ENCODE measurements at places on chromosomes 6 and 20. TPM values are rescaled to one million over a fixed set of nuclear protein-coding genes. Genes with fewer than 3 reads are reported as not detected.
A peak's percentile ranks its signal among the peaks of the same experiment; 100 is the strongest.

UNC93A gene
- polyA plus RNA-seq = 0.18 TPM

VSX1 gene
- not detected for polyA plus RNA-seq

SRMS gene
- not detected for polyA plus RNA-seq

PHACTR1 gene
- 6.0 TPM for polyA plus RNA-seq

CAGE1 gene
- 0.12 TPM for polyA plus RNA-seq

CEP162 gene
- 9.2 TPM for polyA plus RNA-seq

PTCRA gene
- not detected for polyA plus RNA-seq

- no peak for DNase-seq
Measured at GRCh38 chr20:57071954-57072583, 194.4 kb downstream of the BMP7 start.

DNA sequence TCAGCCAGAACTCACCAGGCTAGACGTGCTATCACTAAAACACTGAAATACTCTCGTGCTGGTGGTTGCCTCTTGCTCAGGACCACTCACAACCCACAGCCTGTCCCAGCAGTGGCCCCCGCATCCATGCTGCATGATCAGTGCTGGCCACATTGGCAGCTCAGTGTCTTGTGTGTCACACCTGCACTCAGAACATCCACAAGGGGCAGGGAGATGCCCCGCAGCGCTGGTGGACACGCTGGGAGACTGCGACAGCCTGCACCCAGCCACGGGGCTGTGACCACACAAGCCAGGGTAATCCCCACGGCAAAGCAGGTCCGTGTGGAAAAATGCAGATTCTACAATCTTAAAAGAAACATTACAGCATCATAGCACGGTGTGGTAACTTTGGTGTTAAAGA is 23.9 kb upstream of the APMAP start:
- no peak for DNase-seq

DNA sequence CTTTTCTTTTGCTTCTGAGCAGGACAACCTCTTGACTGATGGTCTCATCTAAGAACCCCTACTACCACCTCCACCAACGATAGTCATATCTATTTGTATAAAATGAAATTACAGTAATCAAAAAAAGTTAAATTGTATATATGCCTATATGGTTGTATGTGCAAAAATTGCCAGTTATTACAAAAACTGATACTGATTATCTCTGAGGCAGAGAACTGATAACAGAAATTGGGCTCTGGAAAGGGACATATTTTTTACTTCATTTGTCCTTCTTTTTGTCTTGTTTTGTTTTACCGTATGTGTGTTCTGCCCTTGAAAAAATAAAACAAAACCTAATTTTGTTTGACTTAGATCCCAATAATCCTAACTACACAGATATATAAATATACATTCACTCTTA is 574.4 kb upstream of the NOX3 start:
- DNase-seq = no peak

DNA sequence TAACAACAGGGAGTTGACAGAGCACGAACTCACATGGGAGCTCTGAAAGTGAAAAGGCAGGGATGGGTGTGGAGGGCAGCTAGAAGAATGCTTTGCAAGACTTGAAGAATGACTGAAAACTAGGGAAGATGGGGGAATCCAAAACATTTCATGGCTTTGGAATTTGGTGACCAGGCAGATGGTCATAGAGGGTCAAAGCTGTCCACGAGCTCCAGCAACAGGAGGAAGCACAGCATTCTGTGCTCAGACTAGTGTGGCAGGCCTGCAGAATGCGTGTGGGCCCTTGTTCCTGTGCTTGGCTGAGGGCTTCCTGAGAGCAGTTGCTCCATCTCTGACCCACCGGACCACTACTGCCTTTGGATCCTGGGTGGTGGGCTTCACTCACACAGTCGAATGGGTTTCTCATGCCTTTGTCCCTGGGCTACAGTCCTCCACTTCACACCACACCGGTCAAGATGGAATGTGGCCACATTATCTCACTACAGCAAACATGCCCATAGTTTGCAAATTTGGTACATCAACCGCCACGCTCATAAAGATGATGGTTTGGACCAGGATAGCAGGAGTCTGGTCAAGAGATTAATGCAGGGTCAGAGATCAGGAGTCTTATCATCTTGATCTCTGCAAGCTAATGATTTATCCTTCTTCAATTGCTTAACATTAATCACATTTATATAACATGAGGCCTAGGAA is 100.7 kb downstream of the SGK1 start:
- DNase-seq = no peak

GRCh38 chr20:50220894-50221365 is 30.3 kb downstream of the CEBPB start:
- no peak for DNase-seq

- no peak for DNase-seq
Measured at GRCh38 chr6:11654876-11655275, 117.3 kb downstream of the TMEM170B start.

- no peak for DNase-seq
Measured at GRCh38 chr6:9521152-9521530, 893.7 kb downstream of the TFAP2A start.

- no peak for DNase-seq
Measured at GRCh38 chr20:51365670-51366069, 176.8 kb downstream of the NFATC2 start.

- DNase-seq = peak; percentile 91
Measured at GRCh38 chr6:158819213-158819976, at the start of gene EZR. Gene EZR, minus strand, starts transcription at chr6:158819368. Its CDS starts 1,275 bp downstream, at chr6:158818093.

DNA sequence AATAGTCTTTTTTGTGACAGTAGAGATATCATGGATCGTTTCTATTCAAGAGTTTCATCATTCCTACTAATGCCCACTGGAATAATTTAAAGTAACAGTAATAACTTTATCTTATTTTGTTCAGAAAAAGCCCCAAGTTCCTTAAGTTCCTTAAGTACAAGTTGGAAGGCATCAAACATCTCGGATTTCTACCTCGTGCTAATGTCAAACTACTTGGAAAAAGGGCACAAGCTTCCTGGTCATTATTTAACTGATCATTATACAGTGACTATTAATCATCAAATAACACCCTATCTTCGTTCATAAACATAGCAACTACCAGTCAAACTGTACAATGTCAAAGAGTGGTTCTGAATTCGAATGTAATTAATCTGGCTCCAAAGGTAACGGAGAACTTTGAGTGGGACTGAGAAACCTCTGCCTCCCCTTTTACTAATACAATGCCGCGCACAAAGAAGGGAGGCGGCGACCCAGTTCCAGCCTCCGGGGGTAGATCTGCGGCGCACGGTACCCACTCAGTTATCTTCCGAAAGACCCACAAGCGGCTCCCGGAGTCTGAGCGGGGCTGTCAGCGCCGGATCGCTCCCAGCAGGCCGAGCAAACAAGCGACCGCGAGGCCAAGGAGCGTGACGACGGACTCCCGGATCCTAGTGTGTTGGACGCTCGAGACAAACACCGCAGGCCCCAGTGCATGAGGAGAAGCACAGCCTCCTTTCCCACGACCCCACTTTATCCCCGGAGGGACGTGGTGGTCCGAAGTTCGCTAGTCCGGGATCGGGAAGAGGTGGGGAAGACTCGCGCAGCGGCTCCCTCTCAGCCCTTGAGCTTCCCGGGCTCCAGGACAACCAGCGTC is 716 bp downstream of the SHPRH start:
- DNase-seq = peak; percentile 62

DNA sequence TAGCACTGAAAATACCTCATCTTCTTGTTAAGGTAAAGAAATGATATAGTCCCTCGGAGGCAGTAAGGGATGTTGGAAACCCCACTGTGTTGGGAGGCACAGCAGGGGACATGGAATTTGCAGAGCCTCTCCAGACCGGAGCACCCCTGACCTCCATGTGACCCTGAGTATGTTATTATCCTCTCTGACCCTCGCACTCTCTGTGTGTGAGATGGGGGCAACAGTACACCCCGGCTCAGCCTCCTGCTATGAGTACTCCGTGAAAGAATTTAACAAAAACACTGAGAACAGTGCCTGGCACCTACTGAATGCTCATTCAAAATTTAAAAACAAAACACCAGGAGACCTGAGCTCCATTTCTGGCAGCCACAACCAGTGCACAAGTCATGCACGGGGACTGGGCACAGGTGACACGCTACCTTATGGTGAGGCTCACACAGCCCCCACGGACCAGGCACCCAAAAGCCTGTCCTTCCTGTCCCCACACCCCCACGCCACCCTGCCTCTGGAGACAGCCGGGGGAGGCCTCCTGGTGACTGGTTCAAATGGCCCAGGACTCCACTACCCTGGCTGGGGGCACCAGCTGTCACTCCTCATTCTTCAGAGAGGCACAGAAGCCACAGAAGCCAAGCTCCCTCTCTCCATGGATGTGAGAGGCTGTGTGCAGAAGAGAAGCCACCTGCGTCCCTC is 6.1 kb downstream of the NINL start:
- DNase-seq = peak; percentile 42

- no peak for DNase-seq
Measured at GRCh38 chr20:5080384-5080877, 39.3 kb downstream of the PCNA start.

DNA sequence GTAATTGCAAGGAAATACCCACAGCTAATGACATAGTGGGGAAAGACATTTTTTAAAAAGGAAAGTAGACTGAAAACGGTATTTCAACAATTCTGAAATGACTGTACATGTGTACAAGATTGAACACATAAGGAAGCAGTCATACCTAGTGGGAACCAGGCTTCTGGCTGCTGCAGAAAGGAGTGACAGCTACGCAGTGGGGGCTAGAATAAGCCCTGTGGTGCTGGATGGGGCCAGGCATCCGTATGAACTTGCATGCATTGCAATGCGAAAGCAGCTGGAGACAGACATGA is 54.9 kb upstream of the GPR31 start:
- no peak for DNase-seq

- no peak for DNase-seq
Measured at GRCh38 chr6:7621761-7622160, 31.8 kb downstream of the SNRNP48 start.

DNA sequence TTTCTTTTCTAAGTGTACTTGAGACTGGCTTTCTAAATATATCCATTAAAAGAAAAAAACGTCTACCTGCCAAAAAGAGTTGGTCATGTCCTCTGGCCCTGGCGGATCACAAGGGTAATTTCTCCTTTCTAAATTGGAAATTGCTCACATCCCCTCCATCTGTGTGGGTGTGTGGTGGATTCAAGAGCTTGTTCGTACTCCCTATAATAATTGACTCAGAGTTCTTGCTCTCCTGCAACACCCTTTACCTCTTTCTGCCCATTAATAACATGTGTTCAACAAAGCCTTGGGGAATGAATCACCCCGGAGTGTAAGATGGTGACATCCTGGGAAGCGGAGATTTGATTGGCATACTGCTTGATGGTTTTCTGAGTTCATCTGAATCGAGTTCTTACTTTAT is 263.8 kb downstream of the ALDH8A1 start:
- no peak for DNase-seq

DNA sequence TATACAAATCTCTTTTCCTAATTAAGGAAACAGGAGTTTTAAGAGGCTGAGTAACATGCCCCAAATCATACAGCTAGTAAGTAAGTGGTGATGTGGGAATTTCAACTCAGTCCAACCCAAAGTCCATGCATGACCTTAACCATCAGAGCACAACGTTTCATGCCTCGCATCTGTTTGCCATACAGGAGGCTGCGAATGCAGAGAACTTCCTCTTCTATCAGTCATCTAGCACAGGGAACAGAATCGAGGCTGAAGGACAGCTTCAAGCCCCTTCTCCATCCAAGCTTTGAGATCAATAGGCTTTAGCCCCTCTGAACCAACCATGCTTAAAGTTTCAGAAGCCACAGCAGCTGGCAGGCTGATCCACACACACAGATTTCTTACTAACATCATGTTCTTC is 113.2 kb downstream of the MAFB start:
- no peak for DNase-seq

DNA sequence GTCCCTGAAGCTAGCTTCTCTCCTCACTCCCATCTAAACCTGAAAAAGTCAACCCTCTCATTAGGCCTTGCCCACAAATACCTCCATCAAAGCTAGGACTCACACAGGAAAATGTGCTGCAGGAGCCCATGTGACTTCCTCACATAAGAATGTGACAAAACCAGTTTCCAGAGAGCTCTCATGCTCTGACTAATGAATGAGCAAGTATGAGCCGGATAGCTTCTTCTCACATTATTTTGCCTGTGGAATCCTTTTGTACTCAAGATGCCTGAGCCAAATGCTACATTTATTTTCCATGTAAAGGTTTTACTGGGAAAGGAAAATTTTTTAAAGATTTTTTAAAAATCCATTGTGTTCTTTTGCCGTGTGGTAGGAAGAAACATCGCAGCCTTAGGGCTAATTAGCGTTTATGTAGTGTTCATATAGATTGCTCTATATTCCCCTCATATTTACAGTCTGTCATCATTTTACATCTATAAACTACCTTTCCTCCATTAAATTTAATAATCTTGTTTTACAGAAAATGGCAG is 68.6 kb upstream of the CCN6 start:
- DNase-seq = peak; percentile 96

DNA sequence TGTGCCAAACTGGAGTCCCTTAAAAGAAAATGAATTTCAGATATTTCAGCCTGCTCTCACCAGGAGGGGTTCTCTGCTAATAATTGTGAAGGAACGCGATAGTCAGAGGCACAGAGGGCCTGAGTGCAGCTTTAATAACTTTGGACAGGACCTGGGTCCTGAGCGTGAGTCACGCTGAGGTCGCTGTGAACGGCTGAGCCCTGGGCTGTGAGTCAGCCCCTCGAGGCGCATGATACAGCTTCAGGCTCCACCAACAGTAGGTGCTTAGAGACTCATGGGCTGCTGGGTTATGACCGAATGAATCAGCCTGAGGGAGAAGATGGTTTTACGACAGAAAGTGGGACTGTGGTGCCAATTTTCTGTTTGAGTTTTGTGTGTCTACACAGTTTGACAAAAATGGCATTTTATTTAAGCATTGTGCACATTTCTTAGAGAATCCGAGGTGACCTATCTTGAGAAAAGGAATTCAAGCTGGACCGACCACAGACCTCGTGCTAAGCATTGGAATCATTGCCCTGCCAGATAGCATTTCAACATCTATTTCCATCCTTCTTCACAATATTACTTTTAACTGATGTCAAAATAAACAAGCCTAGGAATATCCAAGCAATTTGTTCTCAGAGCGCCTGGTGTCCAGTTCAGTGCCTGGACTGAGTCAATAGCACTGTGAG is 183.0 kb downstream of the THBS2 start:
- no peak for DNase-seq

- no peak for DNase-seq
Measured at GRCh38 chr20:48607544-48607865, 220.3 kb downstream of the PREX1 start.

DNA sequence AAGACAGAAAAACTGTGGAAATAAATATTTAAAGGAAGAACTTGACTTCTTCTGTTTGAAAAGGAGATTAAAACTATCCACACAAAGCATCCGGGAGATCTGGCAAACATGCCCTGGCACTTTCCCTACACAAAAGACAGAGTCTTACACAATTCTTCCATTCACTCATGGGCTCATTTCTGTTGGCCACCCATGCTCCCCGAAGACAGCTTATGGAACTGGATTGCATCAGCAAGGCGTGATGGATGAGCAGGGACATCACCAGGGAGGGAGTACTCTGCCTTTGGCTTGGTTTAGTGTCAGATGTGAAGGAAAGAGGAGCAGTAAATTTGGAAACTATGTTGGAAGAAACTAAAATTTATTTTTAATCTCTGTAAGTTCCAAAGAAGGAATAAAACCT is 379.3 kb downstream of the CD109 start:
- DNase-seq = no peak

- peak; percentile 72 for DNase-seq
Measured at GRCh38 chr6:16514249-16514648, 247.0 kb downstream of the ATXN1 start.
